ENCODE measurements at places on chromosomes 1 and 21.

- DNase-seq, result no peak
Observed at GRCh38 chr1:37862330-37862729, 2.9 kb upstream of the MTF1 start.

DNA sequence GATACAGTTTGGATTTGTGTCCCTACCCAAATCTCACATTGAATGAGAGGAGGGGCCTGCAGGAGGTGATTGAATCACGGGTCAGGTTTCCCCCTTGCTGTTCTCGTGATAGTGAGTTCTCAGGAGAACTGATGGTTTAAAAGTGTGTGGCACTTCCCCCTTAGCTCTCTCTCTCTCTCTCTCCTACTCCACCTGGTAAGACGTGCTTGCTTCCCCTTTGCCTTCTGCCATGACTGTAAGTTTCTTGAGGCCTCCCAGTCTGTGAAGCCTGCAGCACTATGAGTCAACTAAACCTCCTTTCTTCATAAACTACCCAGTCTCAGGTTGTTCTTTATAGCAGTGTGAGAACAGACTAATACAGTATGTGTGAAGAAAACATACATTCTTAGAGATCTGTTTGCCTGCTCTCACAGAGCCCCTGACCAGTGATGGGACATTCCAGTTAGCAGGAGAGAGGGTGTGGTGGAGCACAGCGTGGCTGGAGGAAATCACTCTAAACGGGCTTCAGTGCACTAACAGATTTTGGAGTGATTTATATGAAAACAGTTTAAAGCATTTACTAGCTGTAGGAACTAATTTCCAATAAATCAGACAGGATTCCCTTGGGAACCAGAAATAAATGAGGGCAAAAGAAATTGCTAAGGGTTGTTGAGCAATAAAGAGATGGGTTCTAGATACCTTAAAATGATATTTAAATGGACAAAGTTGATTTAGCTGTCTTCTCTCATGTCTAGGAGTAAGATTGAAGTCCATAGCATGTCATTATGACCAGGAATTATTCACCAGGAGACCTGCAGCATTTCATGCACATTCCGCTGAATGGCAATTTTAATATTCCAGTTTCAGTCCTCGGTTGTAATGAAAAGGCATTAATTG lies 411.0 kb downstream of the CAMTA1 start:
- no peak for DNase-seq

DNA sequence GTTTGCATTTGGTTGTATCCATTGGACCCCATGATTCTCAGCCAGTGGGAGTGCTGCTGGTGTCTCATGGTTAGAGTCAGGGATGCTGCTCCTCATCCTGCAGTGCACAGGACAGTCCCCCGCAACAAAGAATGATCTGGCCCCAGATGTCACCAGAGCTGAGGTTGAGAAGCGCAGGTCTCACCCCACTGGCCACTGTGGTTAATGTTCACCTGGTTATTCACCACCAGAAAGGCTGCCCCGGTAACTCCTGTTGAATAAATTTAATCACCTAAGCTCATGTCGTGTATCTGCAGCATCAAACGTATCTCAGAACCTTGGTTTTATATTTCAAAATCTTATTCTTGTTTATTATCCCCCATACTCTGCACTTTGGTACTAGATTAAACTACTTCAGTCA lies 75.8 kb downstream of the ATP5PO start:
- no peak for DNase-seq

DNA sequence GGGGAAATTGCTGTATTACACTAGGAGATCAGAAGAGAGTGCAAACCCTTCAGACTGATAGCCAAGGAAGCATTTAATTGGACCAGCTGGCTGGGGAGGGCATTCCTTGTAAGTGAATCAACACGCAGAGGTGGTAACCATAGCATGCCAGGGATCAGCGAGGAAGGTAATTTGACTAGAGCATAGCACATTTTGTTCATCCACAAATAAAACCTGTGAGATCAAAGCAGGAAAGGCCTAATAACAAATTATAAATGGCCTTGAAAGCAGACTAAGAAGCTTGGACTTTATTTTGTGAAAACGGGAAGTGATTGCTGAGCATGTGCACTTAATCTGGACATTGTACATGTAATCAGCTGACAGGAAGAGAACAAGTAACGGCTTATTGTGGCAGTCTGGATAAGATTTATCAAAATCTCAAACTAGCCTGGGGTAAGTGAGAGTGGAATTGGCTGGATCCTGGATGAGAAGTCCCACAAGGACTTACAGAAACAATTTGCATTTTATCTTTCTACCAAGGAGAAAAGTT lies 11.7 kb upstream of the CD55 start:
- peak; percentile 70 for DNase-seq

GRCh38 chr1:186854102-186854501 lies 25.4 kb downstream of the PLA2G4A start:
- no peak for DNase-seq

- no peak for DNase-seq
Observed at GRCh38 chr1:14741532-14741931, 143.0 kb downstream of the KAZN start.

GRCh38 chr1:21299780-21300395 lies 9.6 kb upstream of the ECE1 start:
- peak; percentile 34 for DNase-seq

GRCh38 chr1:99647490-99647889 lies 1.6 kb downstream of the PALMD start:
- no peak for DNase-seq

GRCh38 chr1:79808816-79809475 lies 802.4 kb upstream of the ADGRL4 start:
- no peak for DNase-seq

DNA sequence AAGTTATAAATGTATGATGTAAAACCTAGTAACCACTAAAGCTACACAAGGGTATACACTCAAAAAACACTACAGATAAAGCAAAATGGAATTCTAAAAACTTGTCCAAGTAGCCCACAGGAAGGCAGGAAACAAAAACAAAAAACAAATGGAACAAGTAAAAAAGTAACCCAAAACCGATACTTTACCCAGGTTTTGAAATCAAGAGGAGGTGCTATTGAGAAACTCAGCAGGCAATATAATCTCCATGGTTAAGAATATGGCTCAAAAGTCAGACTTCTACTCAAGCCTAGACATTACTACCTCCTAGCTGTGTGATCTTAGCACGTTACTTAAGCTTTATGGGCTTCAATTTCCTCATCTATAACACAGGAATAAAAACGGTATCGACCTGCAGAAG lies 13.3 kb downstream of the RBBP5 start:
- DNase-seq, result no peak

DNA sequence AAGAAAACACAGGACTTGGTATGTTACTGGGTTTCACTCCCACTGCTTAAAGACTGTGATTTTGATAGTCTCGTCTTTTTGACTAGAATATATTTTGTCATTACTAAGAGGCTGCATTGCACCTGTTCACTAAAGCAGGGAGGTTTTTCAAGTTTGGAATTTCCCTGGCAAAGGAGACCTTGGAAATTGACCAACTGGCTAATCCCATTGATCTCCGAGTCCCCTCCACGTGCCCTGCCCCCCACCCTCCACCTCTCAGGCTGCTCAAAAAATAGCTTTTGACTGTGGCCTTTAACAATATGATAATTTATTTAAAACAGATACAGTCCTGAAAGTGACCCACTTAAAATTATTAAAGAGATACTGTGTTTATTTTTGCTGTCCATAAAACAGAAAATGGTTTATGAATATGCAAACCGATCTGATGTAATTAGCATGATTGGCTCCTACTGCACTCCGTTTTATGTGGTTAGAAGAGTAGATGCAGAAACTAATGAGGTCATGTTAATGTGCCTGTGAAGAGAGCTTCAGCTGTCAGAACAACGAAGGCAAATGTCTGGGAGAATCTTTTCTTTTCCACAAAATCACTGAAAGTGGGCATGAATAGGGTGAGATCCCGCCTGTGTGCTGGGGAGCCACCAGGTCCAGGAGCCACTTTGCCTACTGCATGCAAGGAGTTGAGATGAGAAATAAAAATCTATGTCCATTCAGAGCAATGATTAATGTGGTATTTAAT lies 361.5 kb downstream of the RRAGC start:
- no peak for DNase-seq

GRCh38 chr21:34154878-34155277 lies 81.5 kb downstream of the MRPS6 start:
- no peak for DNase-seq

DNA sequence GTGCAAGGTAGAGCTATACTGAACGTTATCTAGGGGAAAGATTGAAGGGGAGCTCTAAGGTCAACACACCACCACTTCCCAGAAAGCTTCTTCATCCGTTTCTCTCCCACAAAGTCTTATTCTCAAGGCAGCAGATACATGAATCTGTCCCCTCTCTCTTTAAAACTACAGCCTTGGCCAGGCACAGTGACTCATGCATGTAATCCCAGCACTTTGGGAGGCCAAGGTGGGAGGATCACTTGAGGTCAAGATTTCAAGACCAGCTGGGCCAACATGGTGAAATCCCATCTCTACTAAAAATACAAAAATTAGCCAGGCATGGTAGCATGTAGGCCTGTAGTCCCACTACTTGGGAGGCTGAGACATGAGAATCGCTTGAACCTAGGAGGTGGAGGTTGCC lies 8.1 kb downstream of the CYP4X1 start:
- no peak for DNase-seq

DNA sequence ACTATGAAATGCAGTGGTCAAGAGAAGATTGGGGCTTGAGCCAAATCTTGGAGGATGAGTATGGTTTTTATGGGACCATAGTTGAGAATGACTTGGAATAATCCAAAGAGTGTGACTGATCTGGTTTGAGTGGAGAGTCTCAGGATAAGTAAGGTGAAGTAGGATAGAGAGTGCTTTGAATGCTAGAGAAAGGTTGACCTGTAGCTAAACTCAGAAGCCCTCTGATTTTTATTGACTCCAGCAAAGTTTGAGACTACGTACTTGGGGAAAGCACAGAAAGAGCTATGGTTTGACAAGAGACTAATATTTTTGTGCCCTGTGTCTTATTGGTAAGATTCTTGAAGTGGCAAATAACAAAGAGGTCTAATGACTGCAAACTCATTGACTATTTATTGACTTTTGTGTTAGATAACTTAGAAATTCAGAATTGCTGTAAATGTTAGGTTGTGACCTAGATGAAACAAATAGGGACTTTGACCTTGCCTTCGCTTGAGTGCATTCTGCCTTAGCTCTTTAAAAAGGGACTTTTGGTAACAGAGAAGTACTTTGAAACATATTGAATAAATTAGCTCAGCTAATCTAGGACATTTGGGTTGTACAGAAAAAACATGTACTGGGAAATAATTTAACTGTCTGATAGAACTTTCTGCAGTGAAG lies 35.1 kb downstream of the UAP1 start:
- DNase-seq, result no peak

DNA sequence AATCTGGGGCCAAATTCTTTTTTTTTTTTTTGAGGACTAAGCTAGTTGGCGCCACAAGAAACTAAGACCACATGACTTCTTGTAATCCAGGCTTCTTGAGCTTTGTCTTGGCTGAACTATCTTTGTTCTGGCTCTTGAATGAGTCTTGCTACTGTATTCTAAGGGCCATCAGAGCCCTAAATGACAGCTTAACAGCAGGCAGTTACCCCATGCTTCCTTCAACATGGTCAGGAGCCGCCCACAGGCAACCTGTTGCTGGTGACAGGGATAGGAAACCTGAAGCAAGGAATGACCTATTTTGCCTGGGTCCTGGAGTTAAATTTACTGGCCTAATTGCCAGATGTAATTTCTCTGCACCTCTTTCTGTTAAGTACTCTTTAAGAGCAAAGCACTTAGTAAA lies 188.2 kb upstream of the PLXNA2 start:
- DNase-seq, result no peak

DNA sequence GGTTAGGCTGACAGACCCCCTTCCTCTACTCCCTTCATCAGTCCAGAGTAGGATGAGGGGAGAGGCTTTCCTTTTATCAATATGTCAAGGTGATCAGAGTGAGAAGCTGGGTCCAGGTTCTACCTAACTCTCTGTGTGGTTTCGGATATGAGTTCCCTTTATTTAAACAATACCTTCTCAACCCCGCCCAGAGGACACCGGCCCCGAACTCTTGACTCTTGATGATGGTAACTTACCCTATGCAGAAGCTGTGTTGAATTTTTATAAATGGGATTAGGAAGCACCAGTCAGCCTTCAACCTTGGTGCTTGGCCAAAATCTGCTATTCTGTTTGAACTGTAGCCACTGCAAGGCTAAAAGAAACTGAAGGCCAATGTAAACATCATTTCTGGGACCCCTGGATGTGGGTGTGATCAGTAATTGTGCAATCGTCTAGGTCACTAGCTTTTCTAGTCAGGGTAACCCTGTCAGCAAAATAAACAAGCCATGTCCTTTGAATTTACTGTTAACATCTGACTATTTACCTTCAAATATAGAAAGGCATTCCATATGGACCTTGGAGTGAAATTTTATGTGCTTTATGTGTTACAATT lies 398.3 kb downstream of the SEC16B start:
- DNase-seq, result no peak

- DNase-seq, result no peak
Observed at GRCh38 chr1:55820501-55820900, 605.3 kb upstream of the USP24 start.

- no peak for DNase-seq
Observed at GRCh38 chr21:19844334-19844733, 1153.9 kb upstream of the NCAM2 start.

- no peak for DNase-seq
Observed at GRCh38 chr1:191452586-191452985, 705.7 kb upstream of the RGS18 start.

DNA sequence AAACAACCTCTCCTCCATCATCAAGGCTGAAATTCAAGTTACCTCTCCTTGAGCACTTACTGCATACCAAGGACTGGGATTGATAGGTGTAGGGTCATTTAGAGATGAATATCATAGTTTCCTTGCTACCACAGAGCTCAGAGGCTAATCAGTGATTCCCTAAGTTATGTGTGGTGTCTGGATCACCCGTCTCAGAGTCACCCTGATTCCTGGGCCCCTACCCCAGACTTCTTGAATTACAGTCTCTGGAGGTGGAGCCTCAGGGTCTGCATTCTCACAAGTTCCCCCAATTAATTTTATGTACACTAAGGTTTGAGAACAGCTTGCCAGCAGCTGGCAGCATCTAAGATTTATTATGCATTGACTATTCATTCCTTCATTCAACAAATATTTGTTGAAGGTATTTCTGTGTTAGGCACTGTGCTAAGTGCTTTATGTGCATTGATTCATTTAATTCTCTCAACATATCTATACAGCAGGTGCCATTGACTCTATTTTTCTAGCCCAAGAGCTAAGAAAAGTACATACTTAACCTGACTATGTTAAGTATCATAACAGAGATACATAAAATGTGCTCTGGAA lies 182.9 kb upstream of the FGGY start:
- no peak for DNase-seq

- DNase-seq, result no peak
Observed at GRCh38 chr1:107767156-107767582, 197.8 kb downstream of the VAV3 start.

DNA sequence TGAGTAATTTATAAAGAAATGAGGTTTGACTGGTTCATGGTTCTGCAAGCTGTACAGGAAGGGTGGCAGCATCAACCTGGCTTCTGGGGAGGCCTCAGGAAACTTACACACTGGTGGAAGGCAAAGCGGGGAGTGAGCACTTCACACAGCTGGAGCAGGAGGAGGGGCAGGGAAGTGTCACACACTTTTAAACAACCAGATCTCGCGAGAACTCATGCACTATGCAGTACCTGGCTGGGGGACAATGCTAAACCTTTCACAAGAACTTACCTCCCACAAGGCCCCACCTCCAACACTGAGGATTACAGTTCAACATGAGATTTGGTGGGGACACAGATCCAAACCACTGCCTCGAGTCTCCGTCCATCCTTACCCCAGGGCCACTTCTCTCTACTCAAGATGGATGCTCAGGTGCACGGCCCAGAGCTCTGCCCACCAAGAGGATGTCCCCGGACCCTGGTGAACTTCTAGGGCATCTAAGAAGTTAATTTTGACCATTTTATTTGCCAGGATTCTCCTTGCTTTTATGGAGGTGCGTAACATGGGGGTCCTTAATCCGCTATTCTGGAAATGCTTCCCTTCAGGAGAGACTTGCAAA lies 22.7 kb upstream of the ACTRT2 start:
- DNase-seq, result no peak

Measured in mesenchymal stem cell (in vitro differentiated cells and primary cell).